ENCODE measurements at places on chromosomes 7 and 10. TPM values are rescaled to one million over a fixed set of nuclear protein-coding genes. Genes with fewer than 3 reads are reported as not detected.

- DNase-seq: no peak
Observed at GRCh38 chr10:131930150-131930549, 29.3 kb downstream of the PPP2R2D start.

DNA sequence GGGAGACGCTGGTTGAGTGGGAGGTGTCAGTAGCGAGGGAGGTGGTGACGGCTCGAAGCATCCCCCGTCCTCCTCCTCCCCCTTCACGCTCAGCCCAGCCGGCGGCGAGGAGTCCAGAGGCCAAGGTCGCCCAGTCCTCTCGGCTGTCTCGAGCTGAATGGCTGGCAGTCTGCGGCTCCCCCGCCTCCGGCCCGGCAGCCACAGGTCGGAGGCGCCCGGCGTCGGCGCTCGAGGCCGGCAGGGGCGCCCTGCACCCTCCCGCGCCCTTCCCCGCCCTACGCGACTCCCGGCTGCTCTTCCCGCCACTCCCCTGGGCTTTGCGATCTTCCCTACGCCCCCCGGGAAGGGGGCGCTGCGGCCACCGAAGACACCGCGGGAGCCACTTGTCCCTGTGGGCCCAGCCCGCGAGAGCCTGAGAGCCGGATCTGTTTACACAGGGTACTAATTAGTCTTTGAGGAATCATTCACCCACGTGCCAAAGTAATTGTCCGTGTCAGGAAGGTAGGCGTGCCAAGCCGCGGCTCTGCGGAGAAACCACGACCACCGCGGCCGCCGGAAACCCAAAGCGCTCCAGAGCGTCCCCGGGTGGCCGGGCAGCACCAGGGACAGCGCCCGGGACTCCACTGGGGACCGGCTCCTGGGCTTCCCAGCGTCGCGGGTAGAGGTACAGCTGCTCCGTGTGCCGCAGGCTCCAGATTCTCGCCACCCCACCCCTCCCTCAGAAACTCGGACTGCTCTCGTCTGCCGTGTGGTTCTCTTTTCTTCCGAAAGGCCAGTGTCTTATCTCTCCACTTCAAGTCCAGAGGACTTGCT is at the start of gene NXPH1:
TSS of gene NXPH1 (plus strand) at position 133 of the 813 bp plus-strand sequence.
- DNase-seq: no peak

- no peak for DNase-seq
Observed at GRCh38 chr10:69734797-69735468, 66.8 kb upstream of the COL13A1 start.

DNA sequence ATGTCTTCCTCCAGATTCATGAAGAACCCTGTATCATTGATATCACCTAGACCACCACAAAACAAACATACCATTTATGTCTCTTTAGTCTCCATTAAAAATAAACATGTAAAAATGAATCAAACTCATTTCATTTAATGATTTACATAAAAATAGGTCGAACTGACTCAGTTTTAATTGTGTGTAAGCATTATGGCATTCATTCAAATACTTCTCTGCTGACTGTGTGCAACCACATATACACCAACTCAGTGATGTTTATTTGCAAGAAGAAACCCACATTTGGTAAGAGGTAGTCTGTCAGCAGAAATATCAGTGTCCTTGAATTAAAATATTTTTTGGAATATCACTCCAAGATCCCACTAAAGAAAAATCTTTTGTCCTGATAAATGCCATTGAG is 30.5 kb downstream of the ABCB1 start:
- DNase-seq: no peak

DNA sequence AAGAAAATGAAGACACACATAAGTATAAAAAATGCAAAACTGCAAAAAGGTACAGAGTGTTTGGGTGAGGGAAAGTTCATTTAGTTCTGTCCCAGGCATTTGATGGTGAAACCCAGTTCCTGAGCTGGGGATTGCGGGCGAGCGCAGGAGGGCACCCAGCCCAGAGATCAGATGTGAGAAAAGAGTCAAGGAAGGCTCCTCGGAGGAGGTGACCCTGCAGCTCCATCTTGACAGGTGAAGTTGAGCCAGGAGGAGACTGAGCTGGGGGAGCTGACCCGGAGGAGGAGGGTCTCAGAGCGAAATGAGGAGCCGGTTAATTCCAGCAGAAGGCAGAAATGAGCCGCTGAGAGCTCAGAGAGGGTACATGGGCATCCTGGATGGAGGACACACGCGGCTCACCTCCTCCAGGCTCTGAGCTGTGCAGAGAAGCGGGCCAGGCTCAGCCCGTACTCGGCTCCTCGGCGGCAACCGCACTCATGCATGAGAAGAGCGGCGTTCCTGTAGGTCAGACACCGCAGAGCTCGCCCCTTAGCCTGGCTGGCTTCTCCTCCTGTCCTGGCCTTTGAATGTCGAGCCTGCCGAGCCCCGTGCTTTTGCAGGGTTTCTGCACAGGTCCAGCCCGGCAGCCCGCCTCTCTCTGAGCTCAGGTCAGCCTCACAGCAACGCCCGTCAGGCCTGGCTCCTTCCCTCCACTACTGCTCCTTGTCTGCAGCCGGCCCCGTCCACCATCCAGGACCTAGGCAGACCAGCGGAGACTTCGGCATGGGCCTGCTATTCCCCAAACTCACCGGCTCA is 9.5 kb upstream of the RAMP3 start:
- DNase-seq: no peak

DNA sequence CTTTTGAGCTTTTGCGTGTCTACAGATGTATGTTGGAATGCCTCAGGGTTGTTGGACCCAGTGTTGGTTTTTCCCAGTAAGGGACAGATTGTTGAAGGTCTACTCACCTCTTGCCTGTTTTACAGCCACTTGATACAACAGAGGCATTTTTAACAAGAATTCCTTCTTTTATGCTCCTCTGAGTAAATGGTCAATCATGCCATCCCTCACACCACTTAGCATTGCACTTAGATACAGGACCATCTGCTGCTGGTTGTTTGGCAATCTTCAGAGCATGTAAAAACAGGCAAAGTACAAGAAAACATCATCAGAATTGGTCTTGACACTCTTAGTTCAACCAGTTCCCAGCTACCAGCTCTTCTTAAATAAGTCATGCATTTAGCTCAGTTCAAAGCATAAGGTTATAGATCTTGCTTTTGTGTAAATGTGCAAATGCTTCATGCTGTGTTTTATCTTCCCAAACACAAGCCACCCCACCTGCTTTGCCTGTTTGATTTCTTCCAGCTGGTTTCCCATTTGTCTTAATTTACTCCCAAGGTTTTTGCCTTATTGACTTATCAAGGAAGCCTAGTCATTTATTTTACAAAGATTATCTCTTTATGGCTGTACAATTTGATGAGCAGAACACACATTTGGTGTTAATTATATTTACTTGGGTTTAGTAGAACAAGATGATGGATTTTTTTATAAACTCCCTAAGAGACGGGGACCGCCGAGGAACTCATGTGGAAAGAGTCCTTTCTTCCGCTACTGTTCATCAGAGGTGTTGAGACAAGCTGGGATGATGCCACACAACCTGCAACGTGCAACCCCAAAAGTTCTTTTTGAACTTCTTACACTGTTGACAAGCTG is 136.6 kb downstream of the AHR start:
- DNase-seq: no peak

- no peak for DNase-seq
Observed at GRCh38 chr10:113867904-113868303, 13.4 kb downstream of the NHLRC2 start.

DNA sequence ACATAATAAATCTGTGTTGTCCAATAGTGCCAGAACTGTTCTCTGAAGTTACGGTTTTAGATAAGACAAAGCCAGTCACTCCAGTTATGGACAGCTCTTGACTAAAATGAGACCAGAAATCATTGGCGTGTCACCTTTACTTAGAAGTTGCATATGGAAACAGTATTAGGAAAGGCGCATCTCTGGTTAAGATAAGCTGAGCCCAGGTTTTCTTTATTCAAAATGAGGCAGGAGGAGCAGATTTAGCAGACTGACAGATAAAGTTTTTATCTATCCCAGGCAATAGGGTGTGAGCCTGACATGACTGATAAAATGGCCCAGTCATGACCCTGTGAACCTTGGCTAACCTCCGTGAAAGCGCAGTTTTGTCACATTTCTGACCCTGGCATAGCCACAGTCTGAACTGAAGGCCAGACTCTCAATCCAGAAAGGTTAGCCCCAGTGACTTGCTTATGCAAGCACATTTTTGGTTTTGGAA is 4.2 kb downstream of the CYP26A1 start:
- DNase-seq: no peak

DNA sequence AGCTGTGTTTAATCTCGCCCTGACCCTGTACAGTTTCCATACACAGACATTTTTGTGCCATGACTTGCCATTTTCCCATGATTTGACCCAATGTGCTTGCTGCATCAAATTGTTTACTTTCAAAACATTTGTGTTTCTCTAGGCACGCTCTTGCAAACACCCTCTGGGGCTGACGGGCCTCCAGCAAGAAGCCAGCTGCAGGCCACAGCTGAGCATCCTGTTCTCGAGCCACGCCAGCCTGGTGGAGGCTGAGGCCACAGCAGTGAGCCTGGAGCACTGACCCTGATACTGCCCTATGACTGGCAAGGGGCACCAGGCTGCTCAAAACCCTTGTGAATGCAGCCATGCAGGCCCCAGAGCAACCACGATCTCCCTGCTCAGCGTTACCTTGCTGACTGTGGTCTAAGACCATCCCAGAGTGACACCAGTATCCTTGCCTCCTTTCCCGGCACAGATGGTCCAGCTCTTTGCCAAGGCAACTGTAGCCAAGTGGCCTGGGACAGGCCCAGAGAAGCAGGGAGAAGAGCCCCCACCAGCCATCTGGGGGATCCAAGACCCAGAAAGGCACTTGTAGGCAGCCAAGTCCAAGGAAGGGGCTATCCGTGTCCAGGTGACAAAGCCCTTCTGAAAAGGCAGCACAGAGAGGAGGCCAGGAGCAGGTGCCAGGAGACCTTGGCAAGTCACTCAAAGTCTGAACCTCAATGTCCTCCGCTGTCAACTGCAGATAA is 78.5 kb downstream of the OAT start:
- DNase-seq: no peak

- DNase-seq: no peak
Observed at GRCh38 chr10:80407812-80408241, 524 bp upstream of the PRXL2A start.

DNA sequence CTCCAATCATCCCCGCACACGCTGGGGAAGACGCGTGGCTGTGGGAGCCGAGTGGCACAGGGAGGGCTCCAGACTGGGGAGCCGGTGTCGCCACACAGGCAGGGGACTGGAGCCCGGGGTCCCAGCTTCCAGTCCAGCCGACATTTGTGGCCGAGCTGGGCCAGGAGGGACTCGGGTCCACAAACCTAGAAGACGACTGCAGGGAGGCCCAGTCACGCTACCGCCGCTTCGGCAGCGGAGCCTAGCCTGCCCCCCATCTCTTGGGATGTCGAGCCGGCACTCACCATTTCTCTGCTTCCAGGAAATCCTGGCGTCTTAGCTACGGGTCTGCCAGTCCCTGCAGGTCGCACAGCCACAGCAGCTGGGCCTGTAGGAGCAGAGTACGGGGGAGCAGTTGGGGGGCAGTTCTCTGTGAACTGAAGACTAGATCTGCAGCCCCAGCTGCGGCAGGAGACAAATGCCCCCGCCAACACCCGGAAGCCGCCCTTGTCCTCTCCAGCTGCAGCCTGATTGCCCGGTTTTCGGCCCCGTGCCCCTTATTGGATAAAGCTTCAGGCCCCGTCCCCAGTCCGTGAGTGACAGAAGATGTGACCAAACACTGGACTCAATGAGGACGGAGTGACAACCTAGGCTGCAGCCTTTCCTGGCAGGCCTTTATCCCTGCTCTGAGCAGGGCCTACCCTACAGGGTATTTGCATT is 270.7 kb downstream of the ZNF33B start:
- DNase-seq: peak; percentile 95

DNA sequence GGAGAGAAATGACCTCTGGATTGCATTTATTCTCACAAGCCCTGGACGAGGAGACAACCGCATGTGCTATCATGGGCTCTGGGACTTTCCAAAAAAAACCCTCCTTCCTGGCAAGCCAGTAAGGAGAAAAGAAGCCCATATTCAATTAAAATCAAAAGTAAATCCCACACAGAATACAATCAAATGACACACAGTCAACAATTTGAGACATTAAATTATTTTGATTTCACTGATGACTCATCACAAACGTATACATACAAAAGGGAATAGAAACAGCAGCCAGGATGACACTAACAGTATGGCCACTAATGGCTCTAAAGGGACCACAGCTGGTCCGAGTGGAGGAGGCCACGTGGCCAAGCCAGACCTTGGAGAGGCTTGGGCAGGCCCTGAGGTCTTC is 24.9 kb downstream of the LRRC20 start:
- DNase-seq: no peak

DLG5 gene
- total RNA-seq: 11.6 TPM

CDK14 gene
- 36.5 TPM for total RNA-seq

CLDN4 gene
- not detected for total RNA-seq

HDAC9 gene
- total RNA-seq: 43.0 TPM

HYAL4 gene
- total RNA-seq: not detected

OR2A42 gene
- 0.07 TPM for total RNA-seq

C7orf33 gene
- not detected for total RNA-seq

Data from heart right ventricle (tissue), 16 donors.